Right lung (tissue), 10 donors: ENCODE measurements at places on chromosomes 5 and 9.

GRCh38 chr5:137833463-137833862 lies 34.2 kb upstream of the MYOT start:
- DNase-seq, result no peak

GRCh38 chr9:34502891-34503290 lies 19.9 kb downstream of the ENHO start:
- no peak for DNase-seq

GRCh38 chr5:136174021-136174659 lies 18.8 kb downstream of the SMIM32 start:
- DNase-seq, result no peak

DNA sequence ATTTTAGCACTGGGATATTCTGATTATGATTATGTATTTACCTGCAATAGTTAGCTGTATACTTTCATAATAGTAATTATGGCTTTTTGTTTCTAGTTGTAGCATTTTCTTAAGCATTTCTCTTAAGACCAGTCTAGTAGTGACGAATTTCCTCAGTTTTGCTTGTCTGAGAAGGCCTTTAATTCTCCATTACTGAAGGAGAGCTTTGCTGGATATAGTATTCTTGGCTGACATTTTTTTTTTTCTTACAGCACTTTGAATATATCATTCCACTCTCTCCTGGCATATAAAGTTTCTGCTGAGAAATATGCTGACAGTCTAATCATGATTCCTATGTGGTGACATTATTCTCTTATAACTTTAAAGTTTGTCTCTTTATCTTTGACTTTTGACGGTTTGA lies 181.1 kb upstream of the DMRTA1 start:
- no peak for DNase-seq

- peak; percentile 86 for DNase-seq
Measured at GRCh38 chr9:133563291-133563796, 28.8 kb downstream of the ADAMTSL2 start.

DNA sequence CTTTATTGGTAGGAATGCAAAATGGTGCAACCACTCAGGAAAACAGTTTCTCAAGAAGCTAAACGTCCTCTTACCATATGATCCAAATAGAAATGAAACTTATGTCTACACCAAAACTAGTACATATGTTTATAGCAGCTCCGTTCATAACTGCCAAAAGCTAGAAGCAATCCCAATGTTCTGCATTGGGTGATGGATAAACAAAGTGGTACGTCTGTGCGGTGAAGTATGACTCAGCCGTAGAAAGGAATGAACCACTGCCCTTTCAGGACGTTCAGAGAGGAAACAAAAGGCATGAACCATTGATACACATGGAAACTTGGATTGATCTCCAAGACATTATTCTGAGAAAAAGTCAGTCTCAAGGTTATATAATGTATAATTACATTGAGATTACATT lies 27.6 kb downstream of the HNRNPH1 start:
- no peak for DNase-seq
